CD8-positive, alpha-beta T cell (primary cell): ENCODE measurements at places on chromosomes 13 and 19. TPM values are rescaled to one million over a fixed set of nuclear protein-coding genes. Genes with fewer than 3 reads are reported as not detected.

The TMPRSS9 gene
- total RNA-seq = not detected

GRCh38 chr13:53090461-53090860 is 61.8 kb downstream of the OLFM4 start:
- no peak for DNase-seq

The PDX1 gene
- total RNA-seq = not detected

DNA sequence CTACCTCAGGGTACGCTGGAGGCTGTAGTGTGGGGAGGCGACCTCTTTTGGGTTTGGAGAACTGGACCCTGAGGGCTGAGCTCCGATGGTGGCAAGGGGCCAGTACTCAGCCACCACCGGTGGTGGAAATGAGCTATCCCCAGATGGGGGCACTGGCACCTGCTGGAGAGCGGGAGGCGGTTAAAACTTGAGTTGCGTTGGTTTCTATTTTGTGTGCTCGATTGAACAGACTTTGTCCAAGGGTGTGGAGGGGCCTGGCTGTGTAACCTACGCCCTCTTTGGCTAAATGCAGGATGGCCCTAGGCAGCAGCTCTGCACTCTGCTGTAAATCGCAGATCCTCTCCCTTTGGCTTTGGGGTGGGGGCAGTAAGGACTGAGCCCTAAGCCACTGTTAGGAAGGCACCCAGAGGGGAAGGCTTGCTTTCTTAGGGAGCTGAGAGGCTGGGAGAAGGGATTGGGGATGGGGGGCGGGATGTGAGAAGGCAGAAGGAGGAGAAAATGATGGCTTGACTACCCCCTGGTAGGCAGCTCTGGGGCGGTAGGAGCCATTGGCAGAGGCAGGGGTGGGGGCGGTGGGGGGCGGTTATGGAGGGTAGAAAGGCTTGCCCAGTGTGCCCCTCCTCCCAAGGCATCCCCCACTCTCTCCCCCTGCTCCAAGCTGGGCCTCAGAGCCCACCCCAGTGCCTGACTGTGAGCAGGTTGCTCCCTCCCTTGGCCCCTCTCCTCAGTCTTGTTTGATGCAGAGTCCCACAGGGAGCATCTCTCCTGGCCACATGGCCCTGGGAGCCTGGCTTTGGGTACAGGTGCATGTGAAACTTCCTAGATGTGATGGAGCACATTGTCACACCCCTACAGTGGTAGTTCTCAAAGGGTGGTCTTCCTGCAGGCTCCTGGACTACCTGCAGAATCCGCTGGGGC is 5.0 kb downstream of the VSTM2B start:
- no peak for DNase-seq

The TSSK6 gene
- total RNA-seq = 3.7 TPM

GRCh38 chr19:7997809-7998480 is 7.5 kb downstream of the ELAVL1 start:
- no peak for DNase-seq

The CACNG7 gene
- not detected for total RNA-seq

DNA sequence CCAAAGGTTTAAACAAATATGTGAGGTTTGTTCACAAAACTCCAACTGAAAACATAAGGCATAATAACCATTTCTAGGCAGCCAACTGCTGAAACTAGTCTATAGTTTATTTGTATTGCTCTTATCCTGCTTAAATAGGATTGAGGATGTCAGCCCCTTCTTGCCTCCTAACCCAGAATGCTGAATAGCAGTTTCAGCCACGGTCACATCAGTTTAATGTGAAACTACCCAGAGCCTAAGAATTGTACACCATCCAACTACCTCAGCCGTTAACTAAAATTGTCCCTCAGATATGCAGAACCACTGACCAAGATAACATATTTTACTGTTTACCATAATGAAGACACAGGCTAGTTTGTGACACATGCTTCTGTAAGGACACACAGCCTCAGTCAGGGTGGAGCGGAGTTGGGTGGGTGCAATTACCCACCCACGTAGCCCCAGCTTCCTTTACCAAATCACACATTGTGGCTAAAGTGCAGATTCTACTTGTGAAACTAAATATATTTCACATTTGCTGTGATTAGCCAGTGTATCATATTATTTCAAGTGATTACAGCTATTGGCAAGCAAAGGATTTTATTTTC is 259.9 kb downstream of the EFNB2 start:
- DNase-seq = no peak

The KLK4 gene
- not detected for total RNA-seq

- DNase-seq = no peak
These were observed 66.0 kb upstream of the TNFRSF19 start for GRCh38 chr13:23504180-23504579.

GRCh38 chr13:78608688-78609463 is 5.5 kb upstream of the POU4F1 start:
- DNase-seq = no peak

The CNN1 gene
- not detected for total RNA-seq

The AMER2 gene
- not detected for total RNA-seq

GRCh38 chr13:51502153-51502651 is 49.4 kb upstream of the INTS6 start:
- DNase-seq = no peak

DNA sequence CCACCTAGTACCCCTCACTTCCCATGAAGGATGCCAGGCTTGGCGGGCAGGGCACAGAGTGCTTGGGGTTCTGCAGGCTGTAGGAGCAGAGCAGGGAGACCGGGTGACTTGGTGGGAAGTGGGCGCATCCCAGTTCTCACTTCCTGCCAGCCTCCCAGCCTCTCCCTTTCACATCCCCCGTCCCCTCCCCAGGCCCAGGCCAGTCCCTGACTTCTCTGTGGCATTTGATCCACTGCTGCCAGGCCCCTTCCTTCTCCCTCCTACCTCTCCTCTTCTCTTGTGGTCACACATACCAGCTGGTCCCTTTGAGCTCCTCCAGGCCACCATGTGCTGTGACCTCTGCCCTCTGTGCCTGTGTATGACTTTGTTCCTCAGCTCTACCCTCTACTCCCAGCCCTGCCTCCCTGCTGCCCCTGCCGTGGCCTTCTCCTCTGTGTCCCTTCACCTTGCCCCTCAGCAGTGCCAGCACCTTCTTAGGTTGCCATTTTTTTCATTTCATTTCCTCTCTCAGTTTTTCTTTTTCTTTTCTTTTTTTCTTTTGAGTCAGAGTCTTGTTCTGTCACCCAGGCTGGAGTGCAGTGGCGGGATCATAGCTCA is 19.5 kb downstream of the MYO1F start:
- no peak for DNase-seq

The SLITRK6 gene
- total RNA-seq = not detected

GRCh38 chr13:105220881-105221280 is 1314.6 kb downstream of the EFNB2 start:
- DNase-seq = no peak

GRCh38 chr19:17137417-17137816 is 61.8 kb downstream of the MYO9B start:
- DNase-seq = no peak

The SHISA7 gene
- not detected for total RNA-seq

- DNase-seq = no peak
These were observed 62.3 kb downstream of the KCTD15 start for GRCh38 chr19:33859016-33859415.

GRCh38 chr13:21420706-21421105 is 38.4 kb downstream of the ZDHHC20 start:
- DNase-seq = no peak

DNA sequence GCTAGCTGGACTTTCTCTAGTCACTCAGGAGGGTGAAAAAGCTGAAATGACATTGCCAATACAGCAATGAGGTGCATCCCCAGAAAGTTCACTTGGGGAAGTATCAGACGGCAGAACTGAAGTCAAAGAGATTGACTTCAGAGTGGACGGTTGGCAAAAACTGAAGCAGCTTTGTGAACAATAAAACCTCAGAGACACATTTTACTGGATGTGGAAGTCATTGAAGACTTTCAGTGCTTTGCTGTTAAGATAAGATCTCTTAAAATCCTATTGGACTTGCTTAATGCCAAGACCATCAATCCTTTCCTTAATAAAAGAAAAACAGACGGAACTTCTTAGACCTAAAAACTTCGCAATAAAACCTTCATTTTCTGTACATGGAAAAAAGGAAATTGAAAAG is 103.7 kb downstream of the ABCC4 start:
- DNase-seq = no peak

The CHAMP1 gene
- total RNA-seq = 14.2 TPM

- DNase-seq = no peak
These were observed 3.3 kb downstream of the FCGRT start for GRCh38 chr19:49515767-49516166.

DNA sequence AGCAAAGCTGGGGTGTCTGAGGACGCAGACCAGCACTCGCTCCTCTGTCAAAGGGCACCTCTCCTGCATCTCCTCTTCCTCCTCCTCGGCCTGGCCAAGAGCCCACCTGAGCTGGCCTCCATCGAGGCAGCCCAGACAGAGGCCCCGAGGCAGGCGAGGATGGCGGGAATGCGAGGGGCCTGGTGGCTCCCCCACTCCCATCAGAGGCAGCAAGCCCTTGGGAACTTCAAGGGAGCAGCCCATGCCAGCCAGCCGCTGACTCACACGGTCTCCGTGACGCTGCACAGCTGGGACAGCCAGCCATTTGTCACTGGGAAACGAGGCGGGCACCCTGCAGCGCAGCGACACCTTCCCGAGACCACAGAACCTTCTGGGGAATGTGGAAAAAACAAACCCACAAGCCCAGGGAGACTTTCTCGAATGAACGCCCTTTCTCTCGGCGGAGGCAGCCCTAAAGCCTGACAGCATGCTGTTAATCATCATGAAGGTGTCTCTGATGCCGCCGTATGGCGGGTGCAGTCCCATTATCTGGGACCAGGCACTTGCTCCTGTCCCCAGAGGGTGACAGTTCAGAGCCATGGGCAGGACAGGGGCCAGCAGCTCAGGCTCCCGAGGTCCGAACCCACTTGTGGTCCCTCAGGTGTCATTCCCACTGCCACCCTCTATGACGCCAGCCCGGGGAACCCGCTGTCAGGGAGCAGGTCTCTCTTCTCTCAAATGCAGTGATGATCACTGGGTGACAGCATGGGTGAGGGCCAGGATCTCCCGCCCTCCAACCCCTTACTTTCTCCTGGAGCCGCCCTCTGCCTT is 53.0 kb downstream of the PEPD start:
- no peak for DNase-seq

DNA sequence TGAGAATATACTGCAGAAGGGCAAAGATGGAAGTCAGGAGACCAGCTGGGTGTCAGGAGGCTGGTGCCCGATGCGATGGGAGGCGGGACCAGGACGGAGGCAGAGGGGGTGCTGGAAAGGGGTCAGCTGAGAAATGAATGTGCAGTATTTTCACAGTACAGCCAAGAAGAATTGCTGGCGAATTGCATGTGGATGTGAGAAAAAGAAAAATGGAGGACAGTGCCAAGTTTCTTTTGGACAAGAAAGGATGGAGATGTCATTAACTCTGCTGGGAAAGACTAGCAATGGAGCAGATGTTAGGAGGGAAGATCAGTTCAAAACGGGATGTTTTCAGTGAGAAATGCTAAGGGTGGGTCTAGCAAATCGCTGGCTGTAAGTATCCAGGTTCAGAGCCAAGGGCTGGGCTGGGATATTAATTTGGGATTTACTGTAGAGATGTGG is 7.0 kb downstream of the CRYL1 start:
- no peak for DNase-seq

DNA sequence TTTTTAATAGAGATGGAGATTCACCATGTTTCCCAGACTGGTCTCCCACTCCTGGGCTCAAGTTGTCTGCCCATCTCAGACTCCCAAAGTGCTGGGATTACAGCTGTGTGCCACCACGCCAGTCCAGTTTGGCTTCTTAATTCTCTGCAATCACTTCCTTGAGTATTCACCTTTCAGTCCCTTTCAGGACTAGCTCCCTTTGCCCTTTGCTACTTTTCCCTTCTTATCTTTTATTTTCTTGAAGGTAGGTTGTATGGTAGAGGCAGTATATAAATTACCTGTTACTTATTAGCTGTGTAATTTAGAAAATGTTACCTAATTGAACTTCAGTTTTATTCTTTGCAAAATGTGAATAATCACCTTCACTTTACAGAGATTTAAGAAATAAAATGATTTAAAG is 285.8 kb downstream of the FGF9 start:
- DNase-seq = no peak

- peak; percentile 73 for DNase-seq
These were observed 12.7 kb downstream of the EGLN2 start for GRCh38 chr19:40811478-40812341.

DNA sequence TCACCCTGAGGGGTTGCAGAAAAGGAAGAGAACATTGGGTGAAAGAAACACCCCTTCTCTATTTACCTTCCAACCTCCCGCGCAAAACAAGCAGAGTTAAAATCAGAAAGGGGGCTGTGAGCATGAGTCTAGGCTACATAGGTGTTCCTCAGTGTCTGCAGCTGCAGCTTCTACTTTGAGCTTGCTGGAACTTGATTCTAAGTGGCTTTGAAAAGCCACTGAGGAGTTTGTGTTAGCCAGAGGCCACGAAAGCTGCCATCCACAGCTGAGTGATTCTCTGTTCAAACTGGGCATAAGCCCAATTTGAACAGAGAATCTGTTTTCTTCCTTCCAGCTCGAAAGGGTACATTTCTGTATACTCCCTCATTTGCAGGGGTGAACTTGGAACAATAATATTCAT is 343.9 kb downstream of the PCDH9 start:
- DNase-seq = no peak

The LYL1 gene
- 0.81 TPM for total RNA-seq

DNA sequence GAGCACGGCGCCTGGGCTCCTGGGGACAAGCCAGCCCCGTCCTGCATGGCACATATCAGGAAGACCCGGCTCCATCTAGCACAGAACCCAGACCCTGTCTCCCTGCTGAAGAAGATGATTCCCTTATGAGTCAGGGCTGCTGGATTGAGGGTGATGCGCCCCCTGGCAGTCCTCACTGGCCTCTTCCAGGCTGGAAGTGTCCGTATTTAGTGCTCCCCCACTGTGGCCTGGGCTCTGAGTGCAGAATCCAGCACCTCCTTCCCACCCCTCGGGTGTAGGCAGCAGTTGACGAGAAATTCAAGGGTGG is 14.9 kb downstream of the COMP start:
- no peak for DNase-seq

The TMEM91 gene
- 9.7 TPM for total RNA-seq

DNA sequence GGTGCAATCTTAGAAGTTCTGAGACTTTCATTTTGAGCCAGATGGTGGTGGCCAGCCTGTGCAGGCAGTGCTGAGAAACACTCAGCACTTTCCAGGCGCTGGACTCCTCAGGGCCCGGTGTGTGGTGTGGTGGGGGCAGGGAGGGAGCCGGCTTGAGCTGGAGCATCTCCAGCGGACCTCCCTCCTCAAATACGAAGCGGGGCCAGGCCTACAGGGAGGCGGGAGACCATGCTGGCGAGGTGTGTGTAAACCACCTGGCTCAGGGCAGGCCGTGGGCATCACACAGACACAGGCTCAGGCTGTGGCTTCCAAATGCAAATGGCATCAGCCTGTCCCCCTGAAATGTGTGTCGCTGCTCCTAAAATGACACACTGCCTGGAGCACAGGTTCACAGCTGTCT is 33.3 kb upstream of the RANBP3 start:
- DNase-seq = no peak

- no peak for DNase-seq
These were observed 28.8 kb downstream of the ACTN4 start for GRCh38 chr19:38676023-38676877.
